ENCODE measurements at places on chromosomes 11 and 22.

DNA sequence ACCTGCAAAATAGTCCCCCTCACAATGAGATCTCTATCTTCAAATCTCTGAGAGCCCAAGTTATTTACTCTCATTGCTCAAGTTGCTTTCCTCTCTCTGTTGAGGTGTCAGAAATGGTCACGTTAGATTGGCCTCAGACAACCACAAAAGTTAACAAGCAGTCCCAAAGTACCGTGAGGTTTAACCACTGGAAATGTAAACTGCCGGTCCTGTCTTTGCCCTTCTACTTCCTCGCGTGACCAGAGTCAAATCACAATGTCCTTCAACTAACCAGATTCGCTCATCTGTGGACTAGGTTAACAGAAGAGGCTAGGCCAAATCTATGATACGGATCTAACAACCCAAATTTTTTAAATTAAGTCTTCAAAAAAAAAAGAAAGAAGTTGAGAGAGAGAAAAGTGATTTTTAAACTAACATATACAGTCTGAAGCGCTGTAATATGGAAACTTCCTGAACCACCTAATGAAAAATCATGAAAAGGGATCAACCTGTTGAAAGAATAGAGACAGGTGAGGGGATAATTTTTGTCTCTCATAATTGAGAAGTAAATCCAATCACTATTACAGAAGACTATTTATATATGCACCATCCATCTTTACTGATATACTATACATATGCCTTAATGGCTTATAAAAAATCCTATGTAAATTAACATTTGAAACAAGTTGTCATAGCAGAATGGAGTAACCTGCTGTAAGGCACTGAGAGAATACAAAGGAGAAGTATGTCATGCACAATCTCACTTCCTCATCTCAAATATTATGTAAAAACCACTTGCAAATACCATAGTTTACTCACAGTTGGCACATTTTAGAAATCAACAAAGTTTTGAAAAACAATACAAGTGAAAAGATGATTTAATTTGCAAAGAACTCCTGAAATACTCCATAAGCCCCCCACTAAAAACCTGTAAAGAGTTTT lies 3.3 kb upstream of the JAML start:
- DNase-seq, result no peak

GRCh38 chr11:75476739-75477613 lies 44.0 kb upstream of the KLHL35 start:
- DNase-seq, result no peak

GRCh38 chr11:1592628-1593027 lies 5.5 kb downstream of the KRTAP5-2 start:
- no peak for DNase-seq

DNA sequence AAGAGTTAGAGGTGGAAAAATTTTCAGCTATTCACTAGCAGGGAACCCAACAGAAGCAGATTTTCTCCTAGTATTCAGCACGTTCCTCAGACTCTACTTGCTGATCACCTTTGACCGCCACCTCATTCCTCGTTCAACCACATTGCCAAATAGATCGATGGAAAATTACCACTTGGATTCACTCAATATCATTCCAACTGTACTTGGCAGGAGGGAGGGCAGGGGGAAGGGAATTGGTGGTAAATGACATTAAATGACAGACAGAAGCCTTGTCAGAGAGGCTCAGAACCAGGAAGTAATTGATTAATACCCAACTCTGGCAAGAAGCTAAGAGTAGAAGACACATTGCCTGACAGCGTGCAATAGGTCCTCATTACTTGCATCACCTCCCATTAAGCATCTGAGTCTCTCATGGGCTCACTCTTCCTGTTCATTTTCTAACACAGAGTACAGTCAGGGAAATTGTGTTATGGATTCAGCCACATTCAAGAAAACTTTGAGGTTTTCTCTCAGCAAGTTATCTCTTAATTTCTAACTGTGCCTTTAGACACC lies 240.5 kb upstream of the FAT3 start:
- no peak for DNase-seq

DNA sequence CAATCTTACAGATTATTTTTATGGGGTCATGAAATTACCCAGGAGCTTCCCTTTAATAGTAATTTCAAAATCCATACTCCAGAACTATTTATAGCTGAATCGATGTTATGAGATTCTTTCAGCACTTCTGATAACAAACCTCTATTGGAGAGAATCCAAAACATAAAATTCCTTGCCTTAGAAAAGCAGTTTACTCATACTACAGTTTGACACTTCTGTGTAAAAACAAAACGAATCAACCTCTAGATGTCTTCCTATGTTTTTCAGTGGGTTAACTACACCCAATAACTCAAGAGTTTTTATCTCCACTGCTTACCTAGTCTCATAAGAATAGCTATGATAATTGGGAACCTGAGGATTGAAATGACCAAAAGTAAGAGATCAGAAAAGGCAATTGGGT lies 35.6 kb downstream of the KIF18A start:
- no peak for DNase-seq

GRCh38 chr11:117824571-117825537 lies at the start of gene FXYD2:
Gene FXYD2, minus strand, starts transcription at chr11:117824744. Its CDS starts 66 bp downstream, at chr11:117824678.
- no peak for DNase-seq

- DNase-seq, result no peak
Measured at GRCh38 chr11:118201966-118202365, 22.8 kb downstream of the JAML start.

GRCh38 chr11:30586251-30587144 lies at the start of gene MPPED2:
Gene MPPED2, minus strand, starts transcription at chr11:30586353. Its CDS starts 5,980 bp downstream, at chr11:30580373.
- DNase-seq, result no peak

Measured in activated T-cell treated with anti-CD3 and anti-CD28 coated beads for 24 hours (primary cell).